ENCODE measurements at places on chromosomes 3 and 15.
A peak's percentile ranks its signal among the peaks of the same experiment; 100 is the strongest.

- DNase-seq = no peak
These were observed 18.6 kb downstream of the WHAMM start for GRCh38 chr15:82828075-82828474.

GRCh38 chr3:58383476-58383875 lies 50.2 kb downstream of the PDHB start:
- no peak for DNase-seq

GRCh38 chr3:111541911-111542483 lies at the start of gene CD96:
CD96 (plus strand) TSS chr3:111542197; CDS start chr3:111542249, 52 bp downstream.
- peak; percentile 45 for DNase-seq

DNA sequence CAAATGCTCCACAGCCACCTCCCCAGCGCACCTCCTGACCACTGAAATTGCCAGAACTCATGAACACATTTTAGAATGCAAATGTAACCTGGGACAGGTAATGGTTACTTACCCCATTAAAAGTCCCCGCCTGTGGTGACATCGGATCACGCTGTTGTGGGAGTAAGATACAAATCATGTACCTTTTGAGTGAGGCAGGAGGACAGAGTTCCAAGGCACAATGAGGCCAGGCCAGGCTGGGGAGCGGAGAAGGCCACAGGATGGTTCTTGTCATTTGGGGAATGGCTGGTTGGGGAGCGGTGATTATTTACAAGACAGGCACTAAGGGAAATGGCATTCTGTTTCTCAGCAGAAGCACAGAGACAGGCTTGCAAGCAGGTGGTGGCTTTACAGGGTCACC lies 490.0 kb downstream of the EDEM1 start:
- DNase-seq = no peak

- DNase-seq = no peak
These were observed 39.6 kb downstream of the METTL6 start for GRCh38 chr3:15387735-15388134.

Data from stimulated activated CD8-positive, alpha-beta memory T cell treated with anti-CD3 and anti-CD28 coated beads, Interleukin-15, amount 100 ng/mL, for 1 hour (primary cell).